Naive thymus-derived CD8-positive, alpha-beta T cell (primary cell): ENCODE measurements at places on chromosomes 2 and 18. TPM values are rescaled to one million over a fixed set of nuclear protein-coding genes. Genes with fewer than 3 reads are reported as not detected.

GRCh38 chr2:3442185-3442584 lies 62.7 kb downstream of the TRAPPC12 start:
- no peak for DNase-seq

GRCh38 chr2:241808051-241808720 lies 807 bp upstream of the NEU4 start:
- DNase-seq: no peak

GRCh38 chr2:65700004-65700651 lies 267.7 kb upstream of the SPRED2 start:
- no peak for DNase-seq

GRCh38 chr2:168633895-168634294 lies 168.5 kb upstream of the NOSTRIN start:
- DNase-seq: no peak

- no peak for DNase-seq
Measured at GRCh38 chr2:101975171-101975870, 16.4 kb upstream of the IL1R2 start.

GRCh38 chr18:57624988-57625387 lies 3.4 kb upstream of the NARS1 start:
- no peak for DNase-seq

- DNase-seq: no peak
Measured at GRCh38 chr2:62653582-62654422, 51.7 kb upstream of the EHBP1 start.

GRCh38 chr2:19887510-19887909 lies 14.3 kb downstream of the TTC32 start:
- DNase-seq: no peak

DNA sequence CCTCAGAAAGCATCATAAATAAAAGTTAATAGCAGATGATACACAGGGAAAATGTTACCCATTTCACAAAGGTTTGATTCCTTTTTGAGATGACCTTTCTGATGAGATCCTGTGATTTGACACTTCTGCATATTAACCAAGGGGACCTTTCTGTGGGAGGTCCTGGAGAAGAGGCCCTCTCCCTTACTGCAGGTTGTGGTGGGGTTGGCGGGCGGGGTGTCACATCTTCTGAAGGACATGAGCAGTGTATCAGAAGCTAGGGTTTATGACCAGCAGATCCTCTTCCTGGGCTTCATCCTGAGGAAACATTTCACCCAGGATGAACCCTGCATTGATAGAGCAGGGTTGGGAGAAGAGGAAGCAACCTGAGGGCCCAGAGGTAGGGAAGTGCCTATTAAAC lies 37.2 kb upstream of the SCLY start:
- no peak for DNase-seq

DNA sequence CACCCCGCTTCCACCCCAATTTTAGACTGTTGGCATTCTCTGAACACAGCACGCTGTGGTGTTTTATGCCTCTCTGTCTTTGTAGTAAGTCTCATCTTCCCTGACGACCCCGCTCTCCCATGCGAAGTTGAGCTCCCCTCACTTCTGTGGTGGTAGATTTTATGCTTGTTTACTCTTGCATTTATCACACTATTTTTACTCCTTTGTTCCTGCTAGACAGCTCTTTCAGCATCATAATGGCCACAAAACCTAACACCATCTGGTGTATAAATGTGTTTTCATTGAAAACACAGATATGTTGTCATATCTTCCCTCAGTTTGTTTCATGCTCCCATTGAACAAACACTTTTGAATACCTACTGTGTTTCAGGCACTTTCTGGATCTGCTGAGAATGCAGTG lies 57.1 kb downstream of the PKP4 start:
- DNase-seq: no peak

DNA sequence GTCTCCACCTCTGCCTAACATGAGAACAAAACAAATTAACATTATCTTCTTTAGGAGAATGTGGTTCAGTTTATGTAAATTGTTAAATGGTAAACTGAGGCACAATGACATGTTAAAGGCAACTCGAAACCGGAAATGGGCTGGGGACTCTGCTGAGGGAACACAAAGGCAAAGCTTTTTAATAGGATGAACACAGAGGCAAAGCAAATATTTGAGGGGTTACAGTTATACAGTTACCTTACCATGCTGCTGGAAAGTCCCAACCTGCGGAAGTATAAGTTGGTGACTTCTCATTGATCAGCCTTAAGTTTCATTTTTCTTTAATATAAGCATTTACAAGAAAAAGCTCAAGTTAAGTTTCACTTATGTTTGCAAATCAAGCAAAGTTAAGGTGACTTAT lies 195.0 kb downstream of the DLGAP1 start:
- no peak for DNase-seq

Gene LONRF2
- not detected for total RNA-seq

Gene IL1R1
- not detected for total RNA-seq

Gene NDUFAF7
- total RNA-seq: 32.4 TPM

Gene SIX3
- not detected for total RNA-seq

Gene NUP35
- total RNA-seq: 19.1 TPM

Gene ENOSF1
- 123 TPM for total RNA-seq

Gene ARHGAP28
- total RNA-seq: not detected
